Transverse colon (tissue), 4 donors: ENCODE measurements at places on chromosomes 4 and X. TPM values are rescaled to one million over a fixed set of nuclear protein-coding genes. Genes with fewer than 3 reads are reported as not detected.

DNA sequence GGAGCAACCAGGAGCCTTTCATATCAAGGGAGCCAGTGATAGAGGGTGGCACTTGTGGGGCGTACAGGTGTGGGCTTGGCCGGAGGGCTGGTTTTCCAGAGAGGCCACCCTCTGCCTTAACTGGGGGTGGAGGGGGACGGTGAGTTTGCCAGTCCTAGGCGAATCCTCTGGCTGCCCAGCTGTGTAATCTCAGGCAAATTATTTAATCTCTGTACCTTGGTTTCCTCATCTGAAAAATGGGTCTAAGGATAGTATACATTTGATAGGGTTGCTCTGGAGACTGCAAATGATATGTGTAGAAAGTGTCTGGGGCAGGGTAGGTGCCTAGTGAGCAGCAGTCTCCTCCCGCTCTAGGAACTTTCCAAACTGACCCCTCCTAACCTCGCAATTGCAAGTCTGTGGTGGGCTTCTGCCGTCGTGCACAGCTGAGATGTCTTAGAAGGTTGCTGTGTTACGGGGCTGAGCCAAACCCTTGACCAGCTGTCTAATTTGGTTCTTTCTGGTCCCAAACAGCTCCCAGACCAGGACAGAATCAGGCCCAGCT is 3.8 kb upstream of the CXCR3 start:
- peaks cover 17% of the 10 kb centered on the region for H3K4me1 ChIP-seq
- no peaks in the 10 kb centered on the region for H3K27me3 ChIP-seq
- no peaks in the 10 kb centered on the region for H3K36me3 ChIP-seq
- peak overlapping the region; percentile 90 for H3K27ac ChIP-seq
- H3K4me3 ChIP-seq: no peak overlapping the region

DNA sequence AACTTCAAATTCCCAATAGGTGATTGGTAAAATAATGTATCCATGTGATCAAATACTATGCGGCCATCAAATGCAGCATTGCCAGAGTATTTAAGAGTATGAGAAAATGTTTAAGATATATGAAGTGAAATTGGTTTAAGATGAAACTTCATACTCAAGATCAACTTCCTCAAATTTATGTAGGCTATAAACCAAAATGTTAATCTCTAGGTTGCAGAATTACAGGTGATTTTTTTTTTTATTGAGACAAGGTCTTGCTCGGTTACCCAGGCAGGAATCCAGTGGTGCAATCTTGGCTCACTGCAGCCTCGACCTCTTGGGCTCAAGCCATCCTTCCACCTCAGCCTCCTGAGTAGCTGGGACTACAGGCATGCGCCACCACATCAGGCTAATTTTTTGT is 25.3 kb downstream of the ACSL4 start:
- no peaks in the 10 kb centered on the region for H3K27me3 ChIP-seq
- H3K36me3 ChIP-seq: no peaks in the 10 kb centered on the region
- H3K27ac ChIP-seq: no peak overlapping the region
- no peak overlapping the region for H3K4me3 ChIP-seq
- no peak for DNase-seq

DNA sequence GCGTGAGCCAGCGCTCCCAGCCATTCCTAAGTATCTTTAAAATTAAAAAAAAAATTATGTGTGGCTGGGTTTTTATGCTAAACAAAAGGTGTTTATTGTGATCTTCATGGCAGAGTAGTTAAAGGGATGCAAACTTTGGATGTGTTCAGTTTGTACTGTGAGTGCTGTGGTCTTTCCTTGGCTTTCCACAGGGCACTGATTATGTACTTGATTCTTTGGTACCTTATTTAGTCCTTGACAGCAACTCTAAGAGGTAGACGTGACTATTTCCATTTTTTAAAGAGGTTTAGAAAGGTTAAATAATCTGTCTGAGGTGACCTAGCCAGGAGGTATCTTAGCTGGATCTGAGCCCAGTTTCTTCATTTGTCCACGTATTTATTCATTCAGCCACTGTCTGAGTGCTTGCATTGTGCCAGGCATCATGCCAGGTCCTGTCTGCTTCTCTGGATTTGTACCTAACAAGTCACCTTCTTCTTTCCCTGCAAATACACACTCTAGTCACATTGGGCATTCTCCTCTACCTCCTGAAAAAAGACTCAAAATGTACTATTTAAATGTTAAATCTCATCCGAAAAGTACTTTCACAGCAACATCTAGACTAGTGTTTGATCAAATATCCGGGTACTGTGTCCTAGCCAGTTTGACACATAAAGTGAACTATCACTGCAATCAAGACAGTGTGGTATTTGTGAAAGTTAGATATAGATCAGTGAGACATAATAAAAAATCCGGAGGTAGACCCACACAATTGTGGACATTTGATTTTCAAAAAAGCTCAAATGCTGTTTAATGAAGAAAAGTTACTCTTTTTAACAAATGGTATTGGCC is 31.5 kb downstream of the WWC2 start:
- no peak overlapping the region for H3K4me3 ChIP-seq
- peaks cover 4% of the 10 kb centered on the region for H3K4me1 ChIP-seq
- no peaks in the 10 kb centered on the region for H3K36me3 ChIP-seq
- DNase-seq: no peak

Gene NOX1
- 17.6 TPM for total RNA-seq

Gene CENPVL3
- not detected for total RNA-seq

Gene HS3ST1
- total RNA-seq: 4.9 TPM
